Head of caudate nucleus (tissue), 42 donors: ENCODE measurements at places on chromosomes 5 and 9.

GRCh38 chr9:100354121-100354800, 1.5 kb upstream of the TEX10 start:
- no peak for DNase-seq

- DNase-seq: no peak
Observed at GRCh38 chr5:169416583-169417196, 115.8 kb upstream of the SLIT3 start.

GRCh38 chr9:73216100-73216499, 64.4 kb downstream of the ANXA1 start:
- DNase-seq: no peak

DNA sequence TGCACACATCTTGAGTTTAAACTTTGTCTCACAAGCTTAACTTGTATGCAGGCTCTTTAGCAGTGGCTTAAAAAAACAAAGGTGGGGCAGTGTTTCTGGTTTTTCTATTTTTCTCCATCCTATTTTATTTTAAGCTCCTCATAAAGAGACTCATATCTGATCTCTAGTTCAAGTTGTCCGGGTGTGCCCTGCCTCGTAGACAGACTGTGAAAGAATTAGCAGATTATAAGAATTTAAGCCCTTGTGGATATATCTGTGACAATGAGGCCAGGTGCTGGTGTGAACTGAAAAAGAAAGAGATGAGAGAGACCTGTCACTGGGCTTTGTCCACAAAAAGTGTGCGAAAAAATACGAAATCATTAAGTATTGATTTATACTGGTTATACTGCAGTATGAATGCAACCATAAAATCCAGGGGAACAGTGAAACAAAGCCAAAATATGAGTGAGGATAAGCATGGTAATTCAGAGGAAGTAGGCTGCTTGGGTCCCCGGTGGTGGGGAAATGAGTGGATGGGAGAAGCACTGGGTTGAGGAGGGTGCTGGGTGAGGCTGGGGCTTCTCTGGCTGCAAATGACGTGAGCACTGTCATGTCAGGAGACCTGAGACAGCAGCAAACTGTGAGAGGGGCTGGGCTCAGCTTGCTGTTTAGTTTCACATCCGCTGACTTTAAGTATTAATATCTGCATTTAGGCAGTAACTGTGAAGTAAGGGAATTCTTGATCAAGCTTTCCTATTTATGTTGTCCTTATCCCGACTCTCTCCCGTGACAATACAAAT, 179.7 kb upstream of the ANKRD55 start:
- peak; percentile 50 for DNase-seq

DNA sequence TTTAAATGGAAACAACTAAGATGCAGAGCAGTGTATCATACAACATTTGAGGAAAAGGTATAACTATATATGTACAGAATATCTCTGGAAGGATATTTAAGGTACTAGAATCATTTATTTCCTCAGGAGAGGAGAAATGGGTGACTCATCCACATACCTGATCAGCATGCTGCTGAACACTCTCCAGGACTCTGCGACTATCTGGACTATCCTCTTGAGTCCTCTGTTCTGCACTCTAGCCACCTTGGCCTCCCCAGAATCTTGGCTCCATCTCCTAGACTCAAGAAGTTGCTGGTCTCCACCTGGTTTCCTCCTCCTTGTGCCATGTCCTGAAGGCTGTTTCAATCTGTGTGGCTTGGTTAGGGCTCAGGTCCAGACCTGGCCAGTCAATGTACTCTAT, 8.8 kb upstream of the PRDM6 start:
- no peak for DNase-seq

- DNase-seq: no peak
Observed at GRCh38 chr9:112516769-112517168, 30.1 kb downstream of the KIAA1958 start.

DNA sequence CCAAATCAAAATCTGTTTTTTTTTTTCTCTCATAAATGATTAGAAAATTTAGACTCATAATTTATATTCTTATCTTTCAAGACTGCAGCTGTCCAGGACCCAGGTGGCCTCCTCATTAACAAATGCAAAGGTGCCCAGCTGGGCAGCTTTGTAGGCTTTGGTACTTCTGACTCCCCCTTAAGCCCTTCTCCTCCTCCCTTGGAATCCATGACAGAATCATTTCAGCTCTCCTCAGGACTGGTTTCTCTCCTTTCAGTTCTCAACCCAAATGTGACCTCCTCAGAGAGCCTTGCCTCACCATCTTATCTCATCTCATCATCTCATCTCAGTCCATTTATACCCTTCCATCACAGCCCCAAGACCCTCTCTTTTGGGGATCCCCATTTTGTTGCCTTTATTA, 221.7 kb downstream of the KIAA0825 start:
- no peak for DNase-seq

- DNase-seq: no peak
Observed at GRCh38 chr9:73736270-73736669, 584.6 kb downstream of the ANXA1 start.

GRCh38 chr5:171801-172331, 19.4 kb upstream of the LRRC14B start:
- DNase-seq: no peak

DNA sequence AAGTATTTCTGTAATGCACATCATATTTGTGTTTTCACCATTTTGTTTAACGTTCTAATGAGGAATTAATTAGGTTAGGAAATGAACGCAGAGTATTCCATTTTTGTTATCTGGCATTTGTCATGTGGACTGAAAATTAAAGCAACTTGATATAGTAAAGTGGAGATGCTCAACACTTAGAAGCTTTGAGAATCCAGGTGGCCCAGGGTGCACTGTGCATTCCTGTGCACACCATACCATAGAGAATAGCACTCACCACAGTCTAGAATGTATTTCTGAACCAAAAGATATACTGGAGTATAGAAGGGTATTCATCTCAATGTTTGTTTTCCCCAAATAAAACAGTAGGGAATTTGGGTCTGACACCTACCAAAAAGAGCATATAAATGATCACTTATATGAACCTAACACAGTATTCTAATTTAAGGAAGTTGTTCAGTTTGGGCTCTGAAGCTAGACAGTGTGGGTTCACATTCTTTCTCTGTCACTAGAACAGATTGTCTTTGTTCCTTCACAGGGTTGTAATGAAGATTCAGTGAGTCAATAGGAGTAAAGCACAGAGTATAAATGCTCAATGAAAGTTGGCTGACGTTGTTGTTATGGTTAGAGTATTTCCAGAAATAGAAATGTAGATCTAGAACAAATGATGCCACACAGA, 125.6 kb upstream of the DMRT1 start:
- DNase-seq: no peak

DNA sequence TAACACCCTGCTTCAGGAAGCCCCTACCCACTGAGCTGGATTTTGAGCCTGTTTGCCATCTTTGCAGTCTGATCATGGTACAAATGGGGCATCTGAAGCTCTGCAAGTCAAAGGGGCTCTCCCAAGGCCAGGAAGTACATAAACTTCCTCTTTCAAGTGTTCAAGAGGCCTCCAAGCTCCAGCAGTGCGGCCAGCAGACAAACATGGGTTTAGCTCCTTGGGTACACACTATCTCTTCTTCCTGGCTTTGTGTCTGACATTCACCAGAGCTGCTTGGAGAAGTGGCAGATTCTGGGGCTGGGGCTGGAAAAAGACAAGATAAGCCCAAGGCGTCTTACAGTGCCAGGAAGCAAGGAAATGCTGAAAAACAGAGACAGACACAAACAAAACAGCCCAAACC, 34.1 kb downstream of the LAMC3 start:
- no peak for DNase-seq

- DNase-seq: no peak
Observed at GRCh38 chr9:130530938-130531337, 48.4 kb upstream of the FUBP3 start.

GRCh38 chr5:175215906-175216305, 228.1 kb downstream of the DRD1 start:
- DNase-seq: peak; percentile 52

- DNase-seq: no peak
Observed at GRCh38 chr5:75200776-75201175, 35.9 kb downstream of the ANKRD31 start.

DNA sequence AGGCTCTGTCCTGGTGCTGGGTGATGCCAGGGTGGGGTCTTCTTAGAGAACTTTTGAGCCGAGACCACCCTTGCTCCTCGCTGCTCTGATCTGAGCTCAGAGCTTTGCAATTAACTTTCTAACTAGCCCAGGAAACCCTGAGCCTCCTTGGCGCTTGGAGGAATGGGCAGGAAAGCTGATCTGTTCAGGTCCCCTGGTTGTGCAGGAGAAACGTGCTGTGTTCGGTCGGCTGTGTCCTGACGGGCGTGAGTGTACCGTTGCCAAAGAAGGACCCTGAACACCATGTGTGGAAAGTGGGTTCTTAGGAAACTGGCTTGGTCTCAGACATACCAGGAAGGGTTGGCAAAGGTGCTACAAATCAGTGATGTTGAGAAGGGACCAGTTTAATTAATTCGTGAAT, 1.8 kb downstream of the TCF7 start:
- no peak for DNase-seq
